ENCODE measurements at places on chromosomes 2 and 18.

DNA sequence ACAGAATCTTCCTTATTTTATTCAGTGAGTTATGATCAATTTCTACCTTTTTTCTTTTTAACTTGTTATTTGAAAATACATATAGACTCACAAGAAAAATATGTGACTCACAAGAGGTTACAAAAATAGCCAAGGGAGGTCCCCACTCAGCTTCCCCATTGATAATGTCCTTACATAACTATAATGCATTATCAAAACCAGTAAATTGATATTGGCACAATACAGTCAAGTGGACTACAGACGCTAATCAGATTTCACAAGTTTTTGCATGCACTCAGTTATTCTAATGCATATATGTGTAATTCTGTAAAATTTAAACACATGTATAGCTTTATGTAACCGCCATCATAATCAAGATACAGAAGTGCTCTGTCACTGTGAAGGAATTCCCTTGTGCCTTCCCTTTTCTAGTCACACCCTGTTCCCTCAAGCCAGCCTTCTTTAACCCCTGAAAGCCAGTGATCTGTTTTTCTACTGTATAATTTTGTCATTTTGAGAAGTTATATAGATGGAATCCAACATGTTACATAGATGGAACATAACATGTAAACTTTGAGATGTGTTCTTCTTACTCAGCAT, 118.4 kb downstream of the ALMS1 start:
- no peak for DNase-seq

GRCh38 chr2:22795287-22795866, 589.6 kb upstream of the KLHL29 start:
- DNase-seq: no peak

DNA sequence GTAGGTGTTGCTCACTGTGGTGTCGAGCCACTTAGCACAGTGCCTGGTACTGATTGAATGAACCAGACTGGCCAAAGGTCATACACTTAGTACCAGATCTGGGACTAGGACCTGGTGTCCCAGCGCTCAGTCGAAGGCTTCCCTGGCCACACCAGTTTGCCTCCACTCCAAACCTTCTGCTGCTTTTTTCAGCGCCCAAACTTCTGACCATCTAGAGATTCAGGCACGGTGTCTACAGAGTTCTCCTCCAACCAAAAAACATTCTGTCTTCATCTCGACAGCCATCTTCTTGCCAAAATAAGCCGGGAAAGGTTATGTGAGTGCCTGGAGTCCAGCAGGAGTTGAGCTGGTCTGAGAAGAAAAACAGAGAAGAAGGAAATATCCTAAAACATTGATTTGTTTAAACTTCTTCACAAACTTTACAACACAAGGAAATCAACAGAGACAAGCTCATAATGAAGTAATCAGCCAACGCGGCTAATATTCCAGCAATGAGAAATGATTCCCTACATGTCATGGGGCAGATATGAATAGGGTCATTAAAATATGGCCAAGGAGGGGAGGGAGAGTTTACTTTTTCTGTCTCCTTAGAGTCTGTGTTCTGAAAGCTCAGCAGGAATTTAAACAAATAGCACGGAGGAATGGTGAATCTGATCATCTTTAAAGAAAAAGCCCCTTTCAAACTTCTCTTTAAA, 2.3 kb upstream of the GLI2 start:
- DNase-seq: no peak

- no peak for DNase-seq
Observed at GRCh38 chr2:113892004-113892710, 2.3 kb downstream of the ACTR3 start.

GRCh38 chr2:165141601-165142354, 62.1 kb downstream of the SCN3A start:
- no peak for DNase-seq

- no peak for DNase-seq
Observed at GRCh38 chr2:119408221-119408619, 23.4 kb upstream of the TMEM37 start.

DNA sequence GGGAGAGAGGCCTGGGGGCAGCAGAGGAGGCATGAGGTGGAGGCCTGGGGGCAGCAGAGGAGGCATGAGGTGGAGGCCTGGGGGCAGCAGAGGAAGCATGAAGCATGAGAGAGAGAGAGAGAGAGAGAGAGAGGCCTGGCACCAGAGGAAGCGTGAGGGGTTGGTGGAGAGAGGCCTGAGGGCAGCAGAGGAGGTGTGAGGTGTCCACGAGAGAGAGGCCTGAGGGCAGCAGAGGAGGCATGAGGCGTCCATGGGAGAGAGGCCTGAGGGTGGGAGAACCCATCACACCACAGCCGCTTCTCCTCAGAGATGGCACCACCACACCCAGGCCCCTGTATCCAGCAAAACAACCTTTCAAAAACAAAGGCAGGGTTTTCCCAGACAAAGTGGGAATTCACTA, 55.7 kb upstream of the KCNG2 start:
- no peak for DNase-seq

GRCh38 chr2:7900593-7900992, 781.3 kb upstream of the ID2 start:
- DNase-seq: no peak

GRCh38 chr2:162524192-162524591, 180.3 kb downstream of the GCA start:
- DNase-seq: no peak

DNA sequence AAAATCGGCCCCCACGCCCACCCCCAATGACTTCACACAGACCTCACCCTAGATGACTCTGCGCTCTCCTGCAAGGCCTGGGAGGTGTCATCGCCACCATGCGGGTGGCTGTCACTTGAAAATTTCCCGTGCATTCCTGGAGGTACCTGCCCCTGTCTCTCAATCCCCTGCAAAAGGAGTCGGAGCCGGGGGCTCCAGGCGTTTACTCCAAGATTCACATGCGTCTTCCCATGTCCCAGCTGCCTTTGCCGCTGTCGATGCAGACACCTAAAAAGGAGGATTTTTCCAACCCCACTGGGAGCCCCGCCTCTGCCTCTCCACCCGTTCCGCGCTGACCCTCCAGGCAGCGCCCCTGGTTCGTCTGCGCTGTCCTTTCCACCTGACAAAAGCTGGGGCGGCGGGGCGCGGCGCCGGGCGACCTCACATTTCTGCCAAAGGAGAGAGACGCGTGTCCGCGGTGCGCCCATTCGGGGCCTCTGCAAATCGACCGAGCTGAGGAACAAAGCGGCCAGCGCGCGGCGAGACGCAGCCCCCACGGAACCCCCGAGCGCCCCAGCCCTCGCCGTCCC, 667 bp downstream of the REEP1 start:
- no peak for DNase-seq

- DNase-seq: no peak
Observed at GRCh38 chr2:129190494-129190893, 789.0 kb upstream of the RAB6C start.

DNA sequence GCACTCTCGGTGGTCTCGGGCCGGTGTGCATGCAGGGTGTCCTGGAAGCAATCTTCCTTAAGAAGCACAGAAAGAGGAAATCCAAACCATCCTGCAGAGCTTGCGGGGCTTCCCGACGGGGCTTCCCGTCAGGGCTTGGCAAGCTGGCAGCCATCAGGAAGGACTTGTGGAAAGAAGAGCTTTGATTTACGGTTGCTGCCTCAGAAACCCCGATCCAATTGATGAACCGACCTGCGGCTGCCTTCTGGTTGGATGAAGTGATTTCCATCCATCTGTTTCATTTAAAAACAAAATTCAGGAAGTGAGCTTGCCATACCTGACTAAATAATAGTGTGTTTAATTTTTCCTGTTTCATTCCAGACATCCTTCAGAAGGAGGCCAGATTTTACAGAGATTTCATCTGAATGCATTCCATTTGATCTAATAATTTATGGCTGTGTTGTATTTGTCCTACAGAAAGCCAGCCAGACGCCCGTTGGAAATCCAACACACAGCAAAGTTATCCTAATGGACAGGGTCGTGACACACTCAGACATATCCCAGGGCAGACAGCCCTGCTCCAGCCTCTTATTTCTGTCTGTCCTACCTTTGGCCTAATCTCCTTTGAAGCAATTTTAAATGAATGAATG, 141.3 kb downstream of the SEPTIN10 start:
- DNase-seq: no peak

DNA sequence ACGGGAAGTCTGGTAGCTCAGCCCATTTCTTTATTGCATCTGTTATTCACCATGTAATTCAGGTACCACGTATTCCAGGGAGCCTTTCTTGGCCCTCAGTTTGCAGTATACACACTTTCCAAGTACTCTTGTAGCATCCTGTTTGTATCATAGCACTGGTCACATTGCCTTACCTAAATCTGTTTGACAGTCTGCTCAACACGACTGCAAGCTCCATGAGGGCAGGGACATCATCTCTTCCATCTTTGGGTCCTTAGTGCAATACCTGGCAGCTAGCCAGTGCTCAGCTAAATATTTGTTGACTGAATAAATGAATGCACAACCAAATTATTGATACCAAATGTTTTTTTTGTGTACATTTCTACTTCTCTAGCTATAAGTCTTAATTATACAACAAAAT, 11.2 kb upstream of the IL18R1 start:
- no peak for DNase-seq

GRCh38 chr2:85909005-85909404, 20.2 kb upstream of the ST3GAL5 start:
- DNase-seq: no peak

GRCh38 chr2:30522421-30522820, 75.4 kb downstream of the LCLAT1 start:
- no peak for DNase-seq

- no peak for DNase-seq
Observed at GRCh38 chr2:139045524-139045923, 265.3 kb upstream of the NXPH2 start.

- DNase-seq: no peak
Observed at GRCh38 chr2:237121321-237121720, 35.6 kb downstream of the COPS8 start.

DNA sequence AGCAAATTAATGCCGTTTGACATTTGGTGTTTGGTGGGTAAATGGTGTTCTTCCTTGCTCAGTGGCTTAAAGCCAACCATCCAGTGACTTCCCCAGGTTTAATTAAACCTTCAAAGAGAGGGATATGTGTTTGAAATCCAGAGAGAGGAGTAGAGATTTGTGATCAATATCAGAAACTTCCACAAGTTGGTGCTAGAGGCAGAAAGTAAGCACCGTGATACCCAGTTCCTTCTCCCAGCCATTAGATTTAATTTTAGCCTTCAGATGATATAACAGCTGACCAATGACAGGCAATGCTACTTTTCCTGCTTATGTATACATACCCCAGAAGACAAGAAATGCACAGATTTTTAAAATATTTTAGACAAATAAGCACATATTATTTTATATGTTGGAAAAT, 398.5 kb downstream of the CDH2 start:
- no peak for DNase-seq

GRCh38 chr18:48407358-48407757, 1.8 kb downstream of the ZBTB7C start:
- no peak for DNase-seq

DNA sequence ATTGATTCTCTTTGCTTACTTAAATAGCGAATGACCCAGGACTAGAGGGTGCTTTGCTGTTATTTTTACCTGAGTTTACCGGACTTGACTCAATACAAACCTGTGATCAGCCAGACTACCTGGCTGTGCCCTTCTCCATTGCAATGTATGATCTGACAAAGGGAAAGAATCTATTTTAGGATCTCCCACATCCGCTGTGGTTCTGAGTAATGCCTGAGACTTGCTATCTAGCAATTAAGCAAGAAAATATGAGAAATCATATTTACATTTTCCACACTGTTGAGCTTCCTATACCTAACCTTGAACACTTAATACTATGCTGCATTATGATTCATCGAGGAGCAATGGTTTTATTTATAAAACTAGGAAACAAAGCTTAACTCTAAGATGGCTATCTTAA, 215.2 kb downstream of the RAD51AP2 start:
- DNase-seq: no peak

- no peak for DNase-seq
Observed at GRCh38 chr2:185610301-185610700, 128.3 kb upstream of the FSIP2 start.

DNA sequence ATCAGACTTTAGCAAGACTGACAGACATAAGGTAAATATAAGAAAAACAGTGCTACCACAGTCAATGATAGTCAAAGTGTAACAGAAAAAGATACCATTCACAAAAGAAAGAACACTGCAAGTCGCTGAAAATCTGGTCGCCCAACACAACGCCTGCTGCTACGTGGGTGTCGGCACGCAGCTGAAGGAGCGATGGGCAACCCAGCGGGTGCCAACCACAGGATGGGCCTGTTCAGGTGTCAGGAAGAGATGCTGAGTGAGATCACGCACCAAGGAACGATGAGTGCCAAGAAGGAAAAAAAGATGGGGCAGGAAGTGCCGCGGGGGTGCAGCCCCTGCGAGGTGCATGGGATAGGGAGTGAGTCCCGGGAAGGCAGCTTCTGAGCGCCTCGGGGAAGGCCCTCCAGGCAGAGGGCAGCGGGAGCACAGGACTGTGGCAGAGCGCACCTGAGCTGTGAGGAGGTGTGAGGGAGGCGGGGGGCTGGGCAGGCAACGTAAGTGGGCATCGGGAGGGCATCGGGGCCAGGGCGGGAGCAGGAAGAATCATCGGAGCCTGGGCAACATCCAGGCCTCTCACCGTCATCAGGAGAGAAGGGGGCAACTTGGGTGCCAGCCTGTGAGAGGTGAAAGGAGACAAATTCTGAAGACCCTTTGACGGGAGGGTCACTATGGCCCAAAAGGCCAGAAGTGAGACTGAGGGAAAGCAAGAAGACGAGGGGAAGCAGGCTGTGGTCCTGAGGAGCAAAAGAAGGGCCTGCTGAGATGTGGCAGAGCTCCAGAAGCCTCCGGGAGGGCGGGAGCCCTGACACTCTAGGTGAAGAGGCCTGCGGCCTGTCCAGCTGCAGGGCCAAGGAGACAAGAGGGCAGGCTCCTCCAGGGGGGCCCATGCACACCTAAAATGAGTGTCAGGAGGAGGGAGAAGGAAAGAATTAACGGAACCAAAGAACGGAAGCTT, 14.8 kb upstream of the MTERF4 start:
- no peak for DNase-seq

DNA sequence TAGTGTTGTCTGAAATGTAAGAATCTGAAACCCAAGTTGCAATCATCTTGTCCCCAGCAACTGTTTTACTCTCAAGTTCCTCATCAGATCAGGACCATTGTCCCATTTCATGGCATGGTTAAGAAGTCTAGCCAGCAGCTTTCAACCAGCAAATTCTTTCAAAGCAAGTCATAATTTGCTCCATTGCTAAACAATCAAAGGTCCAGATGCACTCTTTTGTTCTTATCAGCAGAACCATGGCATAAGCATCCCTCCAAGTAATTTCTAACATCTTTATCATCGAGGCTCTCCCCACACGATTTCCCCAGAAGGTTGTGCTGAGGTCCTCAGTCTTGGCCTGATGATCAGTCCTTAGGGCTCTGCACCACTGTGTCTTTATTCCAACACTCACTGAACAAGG, 67.5 kb upstream of the APCDD1 start:
- DNase-seq: no peak

DNA sequence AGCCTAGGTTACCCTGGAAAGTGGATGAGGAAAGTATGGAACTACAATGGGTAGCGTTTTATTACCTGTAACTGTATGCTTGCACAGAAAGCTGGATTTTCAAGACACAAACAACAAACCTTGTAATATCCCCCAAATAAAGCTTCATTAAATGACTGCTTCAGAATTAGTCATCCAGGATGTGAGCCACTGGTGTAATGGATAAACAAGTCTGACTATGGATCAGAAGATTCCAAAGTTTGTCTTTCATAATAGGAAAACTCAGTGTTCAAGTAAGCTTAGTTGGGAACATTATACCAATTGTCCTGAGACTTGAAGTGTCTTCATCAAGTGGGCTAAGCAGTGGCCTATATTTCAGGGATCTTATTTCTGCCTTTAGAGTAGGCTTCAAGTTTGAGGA, 518.8 kb downstream of the LRP1B start:
- no peak for DNase-seq

Measured in CD4-positive, alpha-beta T cell treated with Interleukin-1 beta for 1 hour (primary cell).